ENCODE measurements at places on chromosomes 6 and 20.

DNA sequence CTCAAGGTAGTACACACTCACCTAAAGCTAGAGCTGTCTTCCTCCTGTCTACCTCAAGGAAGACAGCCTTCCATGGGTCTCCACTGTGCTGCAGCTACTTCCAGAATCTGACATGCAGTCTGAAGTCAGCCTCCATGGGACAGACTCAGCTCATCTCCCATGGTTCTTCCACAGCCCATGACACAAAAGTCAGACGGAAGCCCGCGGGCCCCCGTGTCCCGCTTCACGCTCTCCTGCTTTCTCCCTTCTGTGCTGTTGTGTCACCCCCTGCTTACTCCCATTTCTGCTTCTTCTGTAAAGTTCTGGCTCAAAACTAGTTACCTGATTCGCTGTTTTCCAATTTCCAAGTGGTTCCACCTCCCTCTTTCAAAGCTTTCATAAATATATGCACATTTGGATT is 184.5 kb downstream of the SYNE1 start:
- no peak for DNase-seq

DNA sequence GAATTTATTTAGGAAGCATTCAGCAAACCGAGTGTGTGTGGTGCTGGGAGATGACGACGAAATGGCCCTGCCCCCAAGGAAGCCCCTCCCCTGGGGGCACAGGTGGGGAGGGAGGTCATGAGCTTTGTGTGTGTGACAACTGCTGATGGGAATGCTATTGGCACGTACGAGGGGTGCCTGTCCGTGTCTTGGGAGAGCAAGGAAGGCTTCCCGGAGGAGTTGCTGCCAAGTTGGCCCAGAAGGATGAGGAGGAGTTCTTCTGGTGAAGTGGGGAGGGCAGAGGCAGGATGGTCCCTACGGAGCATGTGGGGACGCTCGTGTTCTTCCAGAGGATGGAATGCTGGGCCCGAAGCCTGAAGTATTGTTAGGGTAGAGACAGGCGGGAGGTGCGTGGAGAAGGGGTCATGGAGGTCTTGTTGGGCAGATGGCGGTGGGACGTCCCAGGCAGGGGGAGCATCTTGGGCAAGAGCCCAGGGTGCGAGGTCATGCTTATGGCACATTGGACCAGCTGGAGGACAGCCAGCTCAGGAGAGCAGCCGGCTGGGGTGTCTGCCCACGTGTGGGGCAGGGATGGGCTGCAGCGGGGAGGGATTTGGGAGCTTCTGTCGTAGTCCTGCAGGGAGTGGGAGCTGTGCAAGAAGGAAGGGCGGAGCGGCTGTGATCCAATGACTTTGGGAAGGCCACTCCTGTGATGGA is 46.1 kb downstream of the SYNJ2 start:
- no peak for DNase-seq

- no peak for DNase-seq
Measured at GRCh38 chr6:149823013-149823412, 41.1 kb downstream of the LRP11 start.

DNA sequence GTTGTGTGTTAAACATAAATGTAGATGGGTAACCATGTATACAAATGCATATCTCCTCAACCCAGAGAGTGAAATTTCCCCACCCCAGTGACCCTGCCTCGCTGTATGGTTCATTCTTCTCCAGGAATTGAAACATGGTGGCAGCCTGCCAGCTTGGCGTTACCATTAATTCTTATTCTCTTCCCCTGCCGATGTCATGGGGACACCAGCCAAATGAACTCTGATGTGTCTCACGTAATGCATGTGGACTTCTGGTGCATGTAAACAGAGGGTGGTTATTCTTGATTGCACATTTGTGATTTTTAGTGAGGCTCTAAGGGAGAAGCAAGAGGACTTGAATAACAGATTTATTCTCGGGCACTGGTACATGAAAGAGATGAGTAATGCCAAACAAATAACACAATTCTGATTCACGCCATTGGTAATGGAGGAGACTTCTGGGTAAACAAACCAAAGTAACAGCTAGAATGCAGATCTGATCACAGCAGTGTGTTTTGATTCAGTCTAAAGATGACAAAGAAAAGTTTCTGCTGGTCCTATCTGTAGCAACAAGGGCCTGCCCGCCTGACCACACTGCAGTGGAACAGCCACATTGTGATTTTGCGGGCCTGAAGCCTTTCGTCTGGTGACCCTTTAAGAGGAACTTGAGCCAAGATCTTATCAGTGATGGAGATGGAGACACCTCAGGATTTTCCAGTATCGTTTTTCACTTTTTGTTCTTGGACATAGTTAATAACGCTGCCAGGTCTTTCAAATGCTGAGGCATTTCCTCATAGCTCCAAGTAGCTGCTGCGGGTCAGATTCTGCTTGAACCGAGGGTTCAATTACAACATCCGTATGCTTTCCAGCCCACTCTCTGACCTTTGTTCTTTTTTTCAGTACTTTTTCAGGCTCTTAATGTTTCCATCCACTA is 171.8 kb upstream of the AKAP12 start:
- DNase-seq = peak; percentile 39

DNA sequence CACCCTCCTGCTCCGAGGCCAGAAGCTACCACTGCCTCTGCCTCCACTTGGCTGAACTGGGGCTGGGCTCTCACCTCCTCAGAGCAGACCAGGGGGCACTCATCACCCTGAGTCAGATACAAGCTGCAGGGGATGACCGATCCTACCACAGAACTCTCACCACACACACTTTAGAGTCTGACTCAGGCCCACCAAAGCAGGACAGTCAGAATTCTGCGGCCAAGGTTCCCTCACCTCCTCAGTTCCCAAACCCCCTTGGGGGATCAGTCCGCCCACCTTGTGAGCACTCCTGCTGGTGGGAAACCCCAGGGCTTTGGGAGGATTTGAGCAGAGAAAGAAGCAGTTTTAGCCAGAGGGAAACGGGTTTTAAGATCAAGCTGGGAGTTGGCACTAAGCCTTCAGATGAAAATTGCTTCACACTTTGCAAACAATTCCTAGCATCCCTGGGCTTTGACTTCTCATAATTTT is 587.8 kb upstream of the JAG1 start:
- no peak for DNase-seq

DNA sequence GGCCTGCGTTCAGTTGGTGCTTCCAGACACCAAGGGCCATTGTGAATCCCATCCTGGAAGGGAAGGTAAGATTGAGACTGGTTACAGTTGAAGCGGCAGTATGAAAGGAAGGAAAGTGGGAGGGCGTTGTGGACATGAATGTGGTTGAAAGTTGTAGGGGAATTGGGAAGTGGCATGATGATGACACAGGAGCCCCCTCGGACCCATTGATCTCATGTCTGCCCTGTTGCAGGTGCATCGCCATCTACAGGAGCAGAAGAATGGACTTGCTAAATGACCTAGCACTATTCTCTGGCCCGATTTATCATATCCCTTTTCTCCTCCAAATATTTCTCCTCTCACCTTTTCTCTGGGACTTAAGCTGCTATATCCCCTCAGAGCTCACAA is 5.5 kb downstream of the HLA-DQA1 start:
- no peak for DNase-seq

DNA sequence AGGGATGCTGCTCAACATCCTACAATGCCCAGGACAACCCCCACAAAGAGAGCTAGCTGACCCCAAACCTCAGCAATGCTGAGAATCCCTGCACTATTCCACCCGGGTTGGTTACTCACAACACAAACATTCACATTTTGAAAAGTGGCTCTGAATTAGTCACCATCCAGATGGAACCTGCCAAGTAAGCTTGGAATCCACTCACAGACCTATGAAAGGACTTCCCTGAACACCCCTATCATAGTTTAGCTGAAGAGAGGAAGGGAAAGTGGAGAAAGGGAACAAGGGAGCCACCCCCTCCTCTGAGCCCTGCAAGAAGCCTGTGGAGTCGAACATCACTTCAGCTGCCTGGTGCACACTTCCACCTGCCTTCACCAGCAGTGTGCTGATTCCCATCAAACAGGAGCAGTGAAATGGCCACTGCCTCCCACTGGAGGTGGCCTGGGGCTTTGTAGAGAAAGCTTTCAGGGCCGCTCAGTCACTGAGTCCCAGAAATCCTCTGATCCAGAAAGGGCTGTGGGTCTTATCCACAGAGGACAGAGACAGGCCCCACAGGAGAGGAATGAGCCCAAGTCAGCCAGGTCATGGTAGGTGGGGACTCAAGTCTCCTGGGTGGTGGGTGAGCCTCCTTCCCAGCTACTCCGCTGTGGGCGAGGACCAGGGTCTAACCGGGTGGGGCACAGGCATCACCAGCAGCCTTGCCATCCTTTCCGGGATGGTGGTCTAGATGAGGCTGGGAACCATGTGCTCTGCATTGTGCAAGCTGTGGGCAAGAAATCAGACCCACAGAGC is 203.7 kb downstream of the SYNDIG1 start:
- DNase-seq = no peak

DNA sequence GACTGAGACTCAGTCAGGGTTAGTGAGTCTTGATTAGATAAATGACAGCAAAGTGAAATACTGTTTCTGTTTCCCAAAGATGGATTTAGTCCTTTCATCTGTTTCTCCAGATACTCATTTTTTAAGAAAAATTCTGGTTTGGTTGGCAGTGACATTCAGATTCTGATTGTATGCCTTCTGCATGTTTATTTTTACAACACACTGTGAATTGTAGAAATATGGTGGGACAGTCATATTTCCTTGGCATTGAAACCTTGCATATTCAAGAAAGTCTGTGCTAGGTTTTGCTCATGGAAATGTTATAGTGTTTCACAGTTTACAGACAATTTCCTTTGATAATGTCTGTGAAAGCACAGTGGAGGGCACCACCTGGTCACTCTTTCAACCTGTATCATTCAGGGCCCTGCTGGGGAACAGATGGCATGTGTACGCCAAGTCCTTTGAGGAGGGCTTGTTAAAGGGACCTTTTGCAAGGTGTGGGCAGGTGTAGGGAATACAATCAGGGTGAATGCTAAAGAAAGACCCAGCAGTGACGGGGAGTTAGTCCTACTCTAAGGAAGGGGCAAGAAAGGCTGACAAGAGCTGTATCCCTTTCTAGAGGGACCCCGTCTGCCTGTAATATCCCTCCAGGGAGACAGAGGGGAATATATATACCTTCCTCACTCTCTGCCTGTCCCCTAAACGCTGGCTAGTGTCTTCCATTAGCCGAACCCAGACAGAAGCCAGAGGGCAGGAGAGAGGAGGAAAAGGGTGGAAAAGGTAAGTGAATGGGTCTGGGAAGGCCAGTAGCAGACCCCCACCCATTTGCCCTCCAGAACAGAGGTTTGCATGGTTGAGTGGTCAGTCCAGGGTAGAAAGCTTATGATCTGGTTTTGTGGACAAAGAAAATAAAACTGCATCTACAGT is 10.2 kb downstream of the PLCB4 start:
- no peak for DNase-seq

DNA sequence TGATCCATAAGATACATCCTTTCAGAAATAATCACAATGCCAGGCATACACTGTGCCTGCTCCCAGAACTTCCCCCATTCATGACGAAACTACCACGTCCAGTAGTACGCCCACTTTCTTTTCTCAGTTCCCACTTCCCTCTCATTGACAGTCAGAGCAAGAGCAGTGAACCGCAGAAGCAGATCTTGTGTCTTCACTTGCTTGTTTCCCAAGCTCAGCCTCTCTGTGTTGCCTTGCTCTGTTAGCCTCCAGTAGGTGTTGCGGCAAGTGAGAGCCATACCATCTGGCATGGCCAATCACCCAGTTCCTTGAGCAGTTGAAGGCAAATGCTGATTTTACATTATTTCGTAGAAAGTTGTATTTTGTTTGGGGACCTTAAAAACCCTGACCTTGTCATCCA is 11.7 kb downstream of the UST start:
- DNase-seq = peak; percentile 18

DNA sequence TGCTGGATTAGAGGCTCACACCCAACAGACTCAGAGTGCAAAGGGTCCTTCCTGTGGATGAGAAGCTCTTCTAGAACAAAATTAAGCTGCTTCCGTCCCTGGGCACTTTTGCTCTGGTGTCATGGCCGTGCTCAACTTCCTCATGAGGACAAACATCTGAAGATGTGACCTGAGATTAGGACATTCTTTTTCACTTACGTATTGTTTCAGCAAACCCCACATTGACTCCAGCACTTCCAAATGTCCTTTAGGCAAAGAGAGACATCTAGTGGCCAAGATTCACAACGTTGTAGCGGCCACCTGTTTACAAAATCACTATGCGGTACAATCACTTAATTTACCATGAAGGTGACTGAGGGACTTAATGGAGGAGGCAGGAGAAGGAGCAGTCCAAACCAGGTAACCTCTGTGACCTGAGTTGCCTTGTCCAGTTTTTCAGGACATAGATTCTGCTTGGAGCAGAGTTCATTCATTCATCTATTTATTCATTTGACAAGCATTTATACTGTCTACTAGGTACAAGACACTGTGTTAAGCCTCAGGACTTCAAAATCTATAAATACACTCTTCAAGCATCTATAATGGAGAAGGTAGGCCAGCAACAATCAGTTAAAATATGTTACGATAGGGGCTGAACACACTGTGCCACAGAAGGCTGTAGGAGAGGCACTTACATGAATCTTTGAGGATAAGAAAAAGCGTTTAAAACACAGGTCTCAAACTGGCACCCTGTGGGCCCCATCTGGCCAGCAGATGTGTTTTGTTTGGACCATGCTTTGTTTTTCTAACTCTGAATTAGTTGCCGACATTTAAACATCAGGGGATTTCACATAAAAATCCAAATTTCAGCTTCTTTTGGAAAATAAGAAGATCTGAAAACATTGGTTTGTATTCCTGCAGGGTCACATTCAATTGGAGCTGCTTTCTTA is 5.6 kb upstream of the ADGRF1 start:
- peak; percentile 5 for DNase-seq

- no peak for DNase-seq
Measured at GRCh38 chr20:60408435-60408834, 450.2 kb downstream of the CDH26 start.

DNA sequence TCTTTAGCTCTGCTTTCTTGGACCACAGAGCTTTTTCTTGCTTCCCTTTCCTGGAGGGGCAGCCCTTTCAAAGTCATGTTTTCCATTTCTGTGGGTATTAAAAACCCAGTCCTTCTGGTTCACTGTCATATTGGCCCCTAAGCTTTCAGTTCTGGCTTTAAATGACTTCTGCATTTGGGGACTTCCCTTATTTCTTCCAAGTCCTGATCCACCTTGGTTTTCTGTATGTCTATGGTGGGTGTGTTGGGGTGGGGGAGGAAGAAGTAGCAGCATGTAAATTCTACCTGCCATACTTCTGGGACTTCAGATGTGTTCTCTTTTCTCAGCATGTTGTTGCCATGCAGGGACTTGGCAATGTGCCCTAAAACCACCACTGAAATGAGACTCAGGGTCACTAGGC is 77.1 kb upstream of the EMILIN3 start:
- DNase-seq = no peak

DNA sequence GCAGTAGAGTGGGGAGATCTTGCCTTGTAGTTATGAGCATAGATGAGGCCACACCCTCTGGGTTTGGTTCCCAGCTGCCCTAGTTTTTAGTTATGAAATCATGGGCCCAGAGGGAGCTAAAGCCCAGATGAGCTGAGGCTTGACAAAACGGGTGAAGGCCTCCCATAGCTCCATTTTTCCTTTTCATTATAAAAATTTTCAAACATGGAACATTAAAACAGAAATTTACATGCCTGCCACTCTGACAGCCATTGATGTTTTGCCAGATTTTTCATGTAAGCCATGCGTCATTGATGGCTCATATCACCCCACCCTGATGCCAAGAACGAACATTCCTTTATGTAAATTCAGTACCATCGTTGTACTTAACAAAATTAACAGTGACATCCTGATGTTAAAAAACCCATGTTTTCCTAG is 67.9 kb downstream of the IGF2R start:
- peak; percentile 53 for DNase-seq

Data from gastrocnemius medialis (tissue), 4 donors.